Central memory CD4-positive, alpha-beta T cell (primary cell): ENCODE measurements at places on chromosomes 11 and 22.

- no peak for DNase-seq
Observed at GRCh38 chr11:69765498-69765995, 9.6 kb downstream of the FGF4 start.

- DNase-seq: no peak
Observed at GRCh38 chr11:16678466-16679116, 59.9 kb upstream of the C11orf58 start.

- DNase-seq: no peak
Observed at GRCh38 chr11:96282625-96283220, 60.3 kb downstream of the MAML2 start.

DNA sequence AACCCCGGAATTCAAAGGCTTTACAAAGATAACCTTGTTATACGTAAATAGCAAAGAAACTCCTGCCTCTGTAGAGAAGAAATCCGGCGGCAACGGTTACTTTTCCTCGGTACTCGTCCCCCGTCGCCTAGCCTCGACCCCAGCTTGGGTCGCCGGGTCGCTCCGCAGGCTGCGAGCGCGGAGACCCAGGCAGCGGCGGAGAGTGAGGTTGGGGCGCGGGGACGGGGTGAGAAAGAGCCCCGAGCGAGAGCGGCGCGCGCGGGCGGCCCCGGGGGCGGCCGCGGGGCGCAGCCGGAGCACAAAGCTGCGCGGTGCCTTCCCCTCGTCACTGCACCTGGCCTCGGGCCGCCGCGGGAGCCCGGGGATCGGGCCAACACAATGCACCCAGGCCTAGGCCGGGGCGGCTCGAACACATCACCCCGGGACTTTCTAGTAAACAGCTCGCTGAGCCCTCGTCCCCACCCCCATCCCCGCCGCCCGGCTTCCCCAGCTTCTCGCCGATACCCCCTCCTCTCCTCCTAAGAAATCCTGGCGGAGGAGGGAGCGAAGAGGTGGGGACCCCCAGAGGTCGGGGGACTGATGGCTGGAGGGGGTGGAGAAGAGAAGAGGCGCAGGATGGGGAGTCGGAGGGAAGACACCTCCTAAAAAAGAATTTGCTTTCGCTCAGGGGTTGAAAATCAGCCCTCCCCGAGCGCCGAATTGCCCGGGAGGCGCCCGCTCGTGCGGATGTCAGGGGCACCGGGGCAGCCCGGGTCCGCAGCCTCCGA is 845 bp downstream of the MPPED2 start:
- DNase-seq: no peak

DNA sequence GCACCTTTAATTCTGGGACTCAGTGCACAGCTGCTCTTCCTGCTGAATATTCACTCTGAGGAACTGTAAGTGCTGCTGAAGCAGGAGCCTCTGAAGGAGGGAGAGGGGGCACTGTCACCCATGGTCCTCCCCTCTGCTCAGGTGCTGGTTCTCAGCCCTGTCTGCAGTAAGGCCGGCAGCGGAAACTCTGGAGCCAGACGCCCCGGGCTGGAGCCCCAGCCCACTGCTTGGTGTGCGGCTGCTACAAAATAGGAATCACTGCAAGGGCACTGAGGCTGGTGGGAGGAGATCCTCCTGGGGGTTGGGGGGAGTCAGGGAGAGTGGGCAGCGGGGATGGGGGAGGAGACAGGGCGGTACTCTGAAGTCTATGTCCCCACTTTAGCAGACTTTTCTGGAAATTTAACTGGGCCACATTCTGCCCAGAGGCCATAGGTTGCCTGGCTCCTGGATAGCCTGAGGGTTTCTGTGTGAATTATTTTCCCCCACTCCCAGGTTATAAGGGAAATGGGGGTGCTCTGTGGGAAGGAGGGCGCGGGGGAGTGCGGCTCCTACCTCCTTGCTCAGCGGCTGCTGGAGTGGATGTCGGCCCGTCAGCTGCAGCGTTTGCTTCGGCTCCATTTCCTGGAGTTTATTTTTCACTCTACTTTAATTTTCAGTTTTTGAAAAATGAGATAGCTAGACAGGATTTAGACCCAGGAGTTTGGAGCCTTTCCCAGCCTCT is 33.6 kb downstream of the TBC1D22A start:
- no peak for DNase-seq

DNA sequence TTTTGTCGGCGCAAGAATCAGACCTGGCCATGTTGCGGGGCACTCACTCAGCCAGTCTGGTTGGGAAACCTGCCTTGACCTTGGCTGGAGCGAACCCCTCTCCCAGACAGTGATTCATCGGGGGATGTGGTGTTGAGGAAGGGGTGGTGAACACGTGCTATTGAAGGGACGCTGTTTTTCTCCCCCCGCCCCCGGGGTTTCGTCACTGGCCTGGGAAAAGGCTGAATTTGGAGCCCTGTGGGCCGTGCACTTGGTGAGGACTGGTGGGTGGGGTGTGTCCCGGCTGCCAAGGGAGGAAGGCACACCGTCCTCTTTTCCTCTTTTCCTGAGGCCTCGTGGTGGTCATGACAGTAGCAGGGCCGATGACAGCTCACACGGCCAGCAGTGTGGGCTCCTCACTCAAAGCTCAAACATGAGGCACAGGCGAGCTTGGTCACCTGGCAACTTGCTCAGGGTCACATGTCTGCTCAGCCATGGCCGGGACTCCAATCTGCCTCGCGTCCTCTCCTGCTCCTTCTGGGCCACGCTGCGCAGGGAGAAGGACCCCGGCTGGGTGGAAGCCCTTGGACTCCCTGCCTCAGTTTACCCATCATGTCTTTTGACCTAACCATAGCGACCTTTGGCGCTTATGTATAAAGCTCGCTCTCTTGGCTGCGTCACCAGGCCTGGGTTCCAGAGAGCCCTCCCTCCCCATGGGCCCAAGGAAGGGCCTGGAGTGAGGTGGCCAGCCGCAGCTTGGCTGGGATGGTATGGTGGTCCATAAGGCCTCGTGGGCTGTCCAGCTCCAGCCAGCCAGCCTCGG is 49.4 kb downstream of the SMIM38 start:
- DNase-seq: no peak

DNA sequence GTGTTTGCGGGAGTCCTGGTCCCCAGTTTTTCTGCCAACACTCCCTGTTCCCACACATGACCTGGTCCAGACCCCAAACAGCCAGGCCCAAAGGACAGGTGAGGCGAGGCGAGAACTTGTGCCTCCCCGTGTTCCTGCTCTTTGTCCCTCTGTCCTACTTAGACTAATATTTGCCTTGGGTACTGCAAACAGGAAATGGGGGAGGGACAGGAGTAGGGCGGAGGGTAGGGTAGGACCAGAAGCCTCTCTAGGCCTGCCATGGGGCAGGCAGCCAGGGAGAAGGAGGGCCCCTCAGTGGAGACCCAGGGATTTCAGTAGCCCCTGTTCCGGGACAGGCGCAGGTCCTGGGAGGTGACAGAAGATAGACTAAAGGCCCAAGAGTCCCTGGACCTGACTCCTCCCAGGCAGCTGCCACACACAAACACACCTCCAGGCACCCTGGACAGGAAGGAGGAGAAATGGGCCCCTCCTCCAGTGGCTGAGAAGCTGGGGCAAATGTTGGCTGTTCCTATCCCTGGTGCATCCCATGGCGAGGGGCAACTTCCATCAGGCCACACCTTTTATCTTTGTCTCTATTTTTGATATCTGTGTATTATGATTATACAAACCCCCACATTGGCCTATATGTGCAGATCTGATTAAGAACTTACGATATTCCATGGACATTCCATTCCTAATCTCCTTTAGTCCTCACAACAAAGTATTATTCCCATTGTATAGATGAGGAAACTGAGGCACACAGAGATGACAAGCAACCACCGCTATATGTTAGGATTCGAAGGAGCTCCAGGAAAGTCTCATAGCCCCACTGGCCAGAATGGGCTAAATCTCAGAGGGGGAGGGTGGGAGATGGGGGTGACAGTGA is 626 bp upstream of the F2 start:
- DNase-seq: no peak
